ENCODE measurements at places on chromosomes 2 and 18.
A peak's percentile ranks its signal among the peaks of the same experiment; 100 is the strongest.

GRCh38 chr2:201484805-201485204, 33.3 kb downstream of the STRADB start:
- no peak for DNase-seq

GRCh38 chr2:31075941-31076590, 62.2 kb downstream of the GALNT14 start:
- no peak for DNase-seq

DNA sequence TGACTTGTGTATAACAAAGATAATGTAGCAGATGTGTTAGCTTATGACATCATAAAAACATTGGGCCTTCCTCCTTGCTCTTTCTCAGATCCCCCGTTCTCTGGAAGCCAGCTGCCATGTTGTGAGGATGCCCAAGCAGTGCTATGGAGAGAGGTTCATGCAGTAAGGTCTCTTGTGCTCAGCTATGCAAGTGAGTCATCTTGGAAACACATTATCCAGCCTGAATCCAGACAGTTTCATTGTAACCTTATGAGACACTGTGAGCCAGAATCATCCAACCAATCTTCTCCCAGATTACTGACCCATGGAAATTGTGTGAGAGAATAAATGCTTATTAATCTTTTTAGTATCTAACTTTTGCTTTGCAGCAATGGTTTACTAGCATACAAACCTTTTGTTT, 60.8 kb downstream of the ST6GAL2 start:
- DNase-seq, result no peak

GRCh38 chr2:180141600-180141999, 134.5 kb upstream of the CWC22 start:
- DNase-seq, result no peak

DNA sequence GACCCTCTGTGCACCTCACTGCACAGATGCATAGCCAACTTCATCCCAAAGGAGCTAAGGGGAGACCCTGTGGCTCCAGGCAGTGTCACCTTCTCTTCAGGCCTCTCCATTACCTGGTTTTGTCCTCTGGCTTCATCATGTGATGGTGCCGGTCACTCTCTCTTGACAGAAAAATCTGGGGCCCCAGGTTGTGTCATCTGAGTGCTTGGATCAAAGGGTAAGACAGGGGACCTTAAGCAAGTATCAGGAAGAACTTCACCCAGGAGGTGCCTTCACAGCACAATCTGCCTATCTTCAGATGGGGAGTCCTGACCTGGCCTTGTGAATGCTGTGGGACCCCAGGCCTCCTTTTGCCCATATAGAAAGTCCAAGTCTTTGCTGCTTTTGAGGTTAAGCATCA, 104.4 kb downstream of the POLR1A start:
- DNase-seq, result no peak

- peak; percentile 82 for DNase-seq
Measured at GRCh38 chr2:71070294-71071093, 2.0 kb downstream of the NAGK start.

DNA sequence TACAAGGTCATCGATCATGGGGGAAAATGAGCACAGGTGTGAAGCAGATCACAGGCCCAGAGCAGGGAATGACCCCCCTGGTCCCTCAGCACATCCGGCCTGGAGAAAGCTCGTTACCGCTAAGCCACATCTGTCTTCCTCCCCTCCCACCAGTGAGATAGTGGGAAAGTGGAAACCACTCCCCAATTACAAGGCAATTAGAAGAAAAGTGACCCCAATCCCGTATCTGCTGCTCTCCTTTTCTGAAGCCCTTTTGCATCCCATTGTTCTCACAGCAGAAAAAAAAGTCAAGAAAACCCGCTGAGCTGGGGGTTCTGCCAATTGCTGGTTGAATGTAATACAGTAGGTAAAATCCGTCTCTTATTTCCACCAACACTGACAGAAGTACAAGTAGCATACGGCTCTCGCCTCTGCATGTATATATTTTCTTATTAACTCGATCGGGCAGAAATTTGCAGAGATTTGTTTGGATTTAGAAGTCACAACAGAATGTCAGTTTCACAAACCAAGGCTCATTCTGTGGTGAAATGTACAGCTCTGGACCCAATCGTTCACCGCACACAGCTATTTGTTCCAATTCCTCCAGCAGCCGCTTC, 287.0 kb downstream of the TCF4 start:
- no peak for DNase-seq

GRCh38 chr18:8705961-8706790, 820 bp downstream of the MTCL1 start:
- peak; percentile 60 for DNase-seq

DNA sequence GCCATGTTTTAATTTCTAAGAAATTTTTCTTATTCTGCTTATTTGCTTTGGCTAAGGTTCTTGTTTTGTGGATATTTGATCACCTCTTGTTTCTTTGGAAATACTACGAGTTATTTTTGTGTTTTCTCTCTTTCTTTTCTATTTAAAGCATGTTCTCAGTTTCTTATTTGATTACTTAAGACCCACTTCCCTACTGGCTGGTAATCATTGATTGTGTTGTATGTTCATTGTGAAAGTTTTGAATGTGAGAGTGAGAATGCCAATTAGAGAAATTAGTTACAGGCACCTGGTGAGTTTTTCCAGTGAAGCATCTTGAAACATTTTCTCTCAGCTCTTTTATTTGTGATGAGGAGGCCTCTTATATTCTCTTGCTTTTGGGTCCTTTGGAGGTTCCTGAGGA, 226.7 kb upstream of the MC4R start:
- DNase-seq, result no peak

DNA sequence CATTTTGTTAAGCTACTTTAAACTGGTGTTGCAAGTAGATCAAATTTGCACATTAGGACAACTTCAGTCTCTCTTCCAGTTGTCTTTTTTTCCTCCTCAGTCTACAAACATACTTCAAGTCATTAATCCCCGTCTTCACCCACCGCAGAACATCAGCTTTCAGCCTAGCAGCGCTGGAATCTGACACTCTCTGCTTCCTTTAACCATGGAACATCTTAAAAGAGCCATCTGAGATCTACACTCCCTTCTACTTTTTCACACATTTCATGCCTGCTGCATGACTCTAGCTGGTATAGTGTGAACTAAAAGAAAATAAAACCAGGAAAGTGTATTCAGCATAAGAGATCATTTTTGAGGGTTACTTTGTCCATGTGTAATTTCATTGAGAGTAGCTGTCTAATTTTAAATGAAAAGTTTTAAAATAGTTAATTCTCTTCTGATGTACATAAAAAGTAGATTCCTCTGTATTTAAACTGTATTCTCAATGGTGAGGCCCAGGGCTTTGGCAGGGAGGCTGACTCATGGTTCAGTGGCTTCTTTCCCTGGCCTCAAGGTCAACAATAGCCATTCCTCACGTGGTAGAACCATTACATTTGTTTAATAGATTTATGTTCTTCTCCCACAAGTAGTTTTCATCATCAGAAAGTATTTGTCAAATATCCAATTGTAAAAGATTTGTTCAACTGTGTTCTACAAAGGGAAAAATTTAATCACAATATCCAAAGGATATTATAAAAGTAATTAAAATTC, 16.5 kb downstream of the SGPP2 start:
- no peak for DNase-seq

GRCh38 chr2:132780651-132781050, 110.6 kb upstream of the LYPD1 start:
- no peak for DNase-seq

- DNase-seq, result no peak
Measured at GRCh38 chr2:129709956-129710598, 269.4 kb upstream of the RAB6C start.

DNA sequence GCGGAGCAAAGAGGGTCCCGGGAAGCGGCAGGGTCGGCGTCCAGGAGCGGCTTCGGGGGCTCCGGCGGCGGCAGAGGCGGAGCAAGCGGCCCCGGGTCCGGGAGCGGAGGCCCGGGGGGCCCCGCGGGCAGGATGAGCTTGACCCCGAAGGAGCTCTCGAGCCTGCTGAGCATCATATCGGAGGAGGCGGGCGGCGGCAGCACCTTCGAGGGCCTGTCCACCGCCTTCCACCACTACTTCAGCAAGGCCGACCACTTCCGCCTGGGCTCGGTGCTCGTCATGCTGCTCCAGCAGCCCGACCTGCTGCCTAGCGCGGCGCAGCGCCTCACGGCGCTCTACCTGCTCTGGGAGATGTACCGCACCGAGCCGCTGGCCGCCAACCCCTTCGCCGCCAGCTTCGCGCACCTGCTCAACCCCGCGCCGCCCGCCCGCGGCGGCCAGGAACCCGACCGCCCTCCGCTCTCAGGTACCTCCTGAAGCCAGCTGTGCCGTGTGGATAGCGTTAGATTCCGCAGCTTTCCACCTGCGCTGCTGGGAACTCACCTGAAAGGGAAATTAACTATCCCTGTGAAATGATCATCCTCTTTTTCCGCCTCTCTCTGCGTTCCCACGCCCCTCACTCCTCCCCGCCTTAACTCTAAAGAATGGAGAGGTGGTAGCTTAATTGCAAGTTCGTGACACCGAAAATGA, 472 bp downstream of the CNOT11 start:
- DNase-seq, result peak; percentile 64

GRCh38 chr2:128745946-128746345, 427.3 kb upstream of the HS6ST1 start:
- no peak for DNase-seq

DNA sequence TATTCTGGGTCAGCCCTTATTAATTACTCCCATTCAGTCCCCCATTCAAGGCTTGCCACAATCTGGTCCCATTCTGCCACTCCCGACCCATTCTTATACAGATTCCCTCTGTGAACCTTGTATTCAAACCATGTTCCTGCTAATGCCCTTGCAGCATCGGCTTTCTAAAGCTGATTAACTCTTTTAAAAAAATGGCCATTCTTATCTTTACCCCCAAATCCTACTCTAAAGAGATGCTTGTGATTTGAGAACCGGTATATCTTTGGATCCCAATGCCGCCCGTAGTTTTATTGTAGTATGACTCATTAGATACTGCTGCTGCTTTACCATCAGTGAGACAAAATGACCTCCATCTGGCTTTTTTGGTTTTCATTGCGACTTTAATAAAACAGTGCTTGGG, 72.2 kb downstream of the XRCC5 start:
- no peak for DNase-seq

DNA sequence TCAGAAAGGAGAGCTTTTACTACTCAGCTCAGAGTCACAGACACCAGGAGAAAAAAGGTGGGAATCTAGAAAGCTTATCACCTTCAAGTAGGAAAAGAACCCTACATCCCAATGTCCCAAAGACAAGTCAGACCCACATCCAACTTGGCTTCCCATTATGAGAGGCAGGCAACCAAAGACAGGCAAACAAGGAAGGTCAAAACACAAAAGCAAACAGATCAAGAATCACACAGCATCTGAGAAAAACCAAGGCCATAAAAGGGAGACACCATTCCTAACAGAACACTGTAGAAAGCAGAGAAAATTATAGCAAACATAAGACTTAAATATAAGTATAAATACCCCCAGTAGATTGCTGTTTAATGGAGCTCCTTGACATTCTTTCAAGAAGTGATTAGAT, 40.7 kb downstream of the SLC3A1 start:
- no peak for DNase-seq

All from suppressor macrophage (primary cell).